ENCODE measurements at places on chromosomes 3 and 15. TPM values are rescaled to one million over a fixed set of nuclear protein-coding genes. Genes with fewer than 3 reads are reported as not detected.

The ROPN1B gene
- total RNA-seq: not detected

The SHC4 gene
- total RNA-seq: 9.7 TPM

- no peak for DNase-seq
Measured at GRCh38 chr3:132626955-132627354, 29.9 kb downstream of the ACKR4 start.

- no peak for DNase-seq
Measured at GRCh38 chr15:42011074-42011473, 9.8 kb downstream of the PLA2G4E start.

- no peak for DNase-seq
Measured at GRCh38 chr3:177563243-177563780, 366.0 kb upstream of the TBL1XR1 start.
